ENCODE measurements at places on chromosomes 3 and 15.
A peak's percentile ranks its signal among the peaks of the same experiment; 100 is the strongest.

- no peak for DNase-seq
These were observed 938 bp downstream of the DZIP3 start for GRCh38 chr3:108590460-108590859.

DNA sequence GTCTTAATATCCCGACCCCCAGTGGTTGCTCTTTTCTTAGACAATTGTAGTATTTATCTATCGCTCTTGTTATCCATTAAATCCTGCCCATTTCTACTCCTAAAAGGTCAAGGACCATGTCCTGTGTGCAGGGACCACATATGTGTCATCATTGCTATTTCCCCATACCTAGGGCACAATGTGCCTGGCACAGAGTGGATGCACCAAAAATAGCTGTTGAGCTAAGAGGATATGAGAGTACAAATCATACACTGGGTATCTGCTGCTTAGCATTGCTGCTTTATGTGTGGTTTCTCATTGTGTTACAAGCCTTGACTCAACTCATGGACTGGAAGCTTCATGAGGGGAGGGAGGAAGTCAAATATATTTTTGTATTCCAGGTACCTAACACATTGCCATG lies 3.4 kb upstream of the MITF start:
- DNase-seq: no peak

DNA sequence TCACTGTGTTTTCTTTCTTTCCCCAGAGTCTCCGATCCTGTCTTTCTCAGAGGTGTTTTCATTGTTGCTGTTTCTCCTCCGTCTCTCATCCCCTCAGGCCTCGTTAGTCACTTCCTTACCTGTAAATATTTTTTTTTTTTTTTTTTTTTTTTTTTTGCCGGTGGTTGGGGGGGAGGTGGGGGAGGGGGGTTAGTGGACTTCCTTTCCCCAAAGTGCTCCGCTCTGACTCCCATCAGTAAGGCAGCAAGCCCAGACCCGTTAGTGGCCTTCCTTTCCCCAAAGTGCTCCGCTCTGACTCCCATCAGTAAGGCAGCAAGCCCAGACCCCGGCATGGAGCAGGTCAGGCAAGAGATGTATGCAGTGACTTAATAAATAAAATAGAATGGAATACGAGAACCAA lies 97.1 kb upstream of the TNFAIP8L3 start:
- DNase-seq: no peak

DNA sequence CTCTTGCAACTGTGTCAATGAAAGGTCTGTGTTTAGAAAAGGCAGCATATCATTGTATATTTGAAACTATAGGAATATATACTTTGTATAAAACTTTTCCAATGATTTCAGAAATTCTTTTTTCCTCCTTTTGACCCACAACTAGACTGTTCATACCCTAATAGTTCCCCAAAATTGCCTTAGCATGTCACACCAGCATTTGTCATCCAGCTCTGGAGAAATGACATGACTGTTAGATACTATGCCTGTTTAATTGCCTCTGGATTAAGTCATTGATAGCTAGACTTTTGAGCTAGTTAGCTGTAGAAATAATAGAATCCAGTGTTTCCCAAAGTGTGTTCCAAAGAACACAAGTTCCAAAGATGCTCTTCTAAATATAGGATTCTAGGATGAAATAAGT lies 32.4 kb downstream of the B3GALNT1 start:
- DNase-seq: no peak

GRCh38 chr3:111936191-111936841 lies 42.5 kb upstream of the ABHD10 start:
- no peak for DNase-seq

- DNase-seq: no peak
These were observed 88.9 kb downstream of the AAGAB start for GRCh38 chr15:67165254-67166253.

DNA sequence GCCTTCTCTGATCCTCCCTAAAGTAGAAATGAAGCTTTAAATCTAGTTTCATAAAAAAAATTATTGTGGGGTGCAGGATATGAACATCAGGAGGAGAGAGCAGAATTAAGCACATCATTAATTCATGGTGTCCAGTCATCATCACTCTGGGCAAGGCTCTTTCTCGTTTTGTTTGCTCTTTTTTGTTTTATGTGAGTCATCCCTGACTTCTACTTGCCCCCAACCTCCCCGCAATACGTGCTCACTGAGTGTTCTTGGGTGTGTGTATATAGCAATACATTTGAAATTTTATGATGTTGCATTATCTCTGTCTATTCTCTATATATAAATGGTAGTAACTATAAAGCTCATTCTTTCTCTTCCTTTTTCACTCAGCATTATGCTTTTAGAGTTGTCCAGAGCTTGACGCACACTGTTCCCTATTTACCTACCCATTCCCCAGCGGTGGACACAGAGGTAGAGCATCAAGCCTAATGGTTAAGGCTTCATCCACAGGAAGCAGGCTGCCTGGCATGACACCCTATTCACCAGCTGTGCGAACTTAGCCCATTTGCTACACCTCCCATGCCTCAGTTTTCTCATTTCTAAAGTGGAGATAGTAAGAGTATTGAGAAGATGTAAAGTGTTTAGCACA lies 72.3 kb downstream of the CD200R1L start:
- no peak for DNase-seq

- no peak for DNase-seq
These were observed 105.0 kb upstream of the TLE3 start for GRCh38 chr15:70202756-70203155.

DNA sequence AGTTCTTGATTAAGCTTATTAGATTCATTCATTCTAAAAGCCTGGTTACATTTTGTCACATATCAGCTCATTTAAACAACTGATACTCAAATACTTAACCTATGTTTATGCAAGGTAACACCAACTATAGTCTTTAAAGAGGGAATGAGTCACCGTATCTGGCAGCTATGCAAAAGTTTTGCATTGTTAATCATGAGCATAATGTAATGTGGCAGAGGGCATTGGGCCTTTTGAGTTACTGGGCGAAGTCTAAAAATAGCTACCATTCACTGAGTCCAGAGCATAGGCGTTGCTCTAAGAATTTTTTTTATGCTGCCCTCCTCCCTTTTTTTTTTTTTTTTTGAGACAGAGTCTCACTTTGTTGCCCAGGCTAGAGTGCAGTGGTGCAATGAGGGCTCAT lies 277.7 kb upstream of the ZNF717 start:
- DNase-seq: no peak

GRCh38 chr3:130759692-130760338 lies 13.2 kb upstream of the PIK3R4 start:
- DNase-seq: peak; percentile 2

GRCh38 chr15:57686657-57687056 lies 19.9 kb upstream of the POLR2M start:
- DNase-seq: no peak

DNA sequence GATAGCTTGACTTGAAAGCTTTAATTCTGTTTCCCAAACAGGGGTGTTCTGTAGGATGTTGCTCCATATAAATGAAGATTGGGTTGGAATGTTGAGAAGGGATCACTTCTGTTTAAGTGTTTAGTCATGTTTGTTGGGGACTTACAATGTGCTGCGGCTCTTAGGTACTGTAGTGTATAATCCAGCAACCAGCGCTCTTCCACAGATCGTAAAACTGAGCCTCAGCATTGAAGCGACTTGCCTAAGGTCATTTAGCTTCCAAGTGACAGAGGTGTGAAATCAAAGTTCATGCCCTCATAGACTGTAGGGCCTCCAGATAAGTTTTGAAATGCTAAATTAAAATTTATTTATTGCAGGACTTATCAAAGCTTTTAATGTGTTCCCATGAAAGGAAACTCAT lies 1.8 kb downstream of the MKRN2 start:
- DNase-seq: no peak

DNA sequence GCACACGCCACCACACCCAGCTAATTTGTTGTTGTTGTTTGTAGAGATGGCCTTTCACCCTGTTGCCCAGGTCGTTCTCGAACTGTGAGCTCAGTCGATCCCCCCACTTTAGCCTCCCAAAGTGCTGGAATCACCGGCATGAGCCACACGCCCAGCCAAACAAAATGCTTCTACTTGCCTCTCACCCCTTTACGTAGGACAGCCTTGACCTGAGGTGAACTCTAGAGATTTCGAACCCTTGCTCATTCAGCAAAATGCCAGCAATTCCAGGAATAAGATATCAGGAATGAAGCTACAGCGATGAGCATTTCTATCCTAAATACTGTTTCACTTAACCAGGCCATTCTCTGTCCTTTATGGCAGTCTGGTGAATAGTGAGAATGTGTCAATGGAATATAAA lies 135.0 kb downstream of the LRRK1 start:
- no peak for DNase-seq

DNA sequence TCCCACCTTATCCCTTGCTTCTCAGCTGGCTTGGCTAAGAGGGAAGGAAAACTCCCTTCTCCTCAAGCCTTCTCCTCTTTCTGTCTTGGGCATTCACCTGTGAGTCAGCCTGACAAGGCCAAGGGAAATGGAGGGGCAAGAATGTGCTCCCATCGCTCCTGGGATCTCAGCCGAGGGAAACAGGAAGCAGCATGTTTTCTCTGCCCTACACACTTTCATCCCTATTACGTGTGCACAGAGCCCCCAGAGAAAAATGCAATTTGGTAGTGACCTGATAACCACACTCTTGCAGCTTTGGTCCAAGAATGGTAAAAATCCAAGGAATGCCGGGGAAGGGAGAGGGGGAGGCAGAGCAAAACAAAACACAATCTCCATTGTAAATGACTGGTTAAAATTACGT lies 32.9 kb upstream of the MTMR10 start:
- no peak for DNase-seq

GRCh38 chr3:150611666-150612065 lies 8.5 kb downstream of the SELENOT start:
- no peak for DNase-seq

Measured in NCI-H1930 (cell line).